Smooth muscle cell of the pulmonary artery (primary cell): ENCODE measurements at places on chromosomes 13 and 19. TPM values are rescaled to one million over a fixed set of nuclear protein-coding genes. Genes with fewer than 3 reads are reported as not detected.

Gene URI1
- 56.8 and 58.5 TPM in 2 replicates for total RNA-seq

Gene EBPL
- 41.4 and 47.2 TPM in 2 replicates for total RNA-seq

Gene PPM1N
- 1.0 and 1.6 TPM in 2 replicates for total RNA-seq

Gene SIGLEC7
- not detected in 2 replicates for total RNA-seq

Gene ZNF582
- total RNA-seq: 3.1 TPM in 2 replicates

Gene SIAH3
- not detected in 2 replicates for total RNA-seq

Gene IL4I1
- 0.13 and 0.23 TPM in 2 replicates for total RNA-seq

Gene CCDC194
- 0.26 TPM in 1 of 2 replicates, not detected in the other for total RNA-seq

Gene ZNF561
- 39.2 and 42.5 TPM in 2 replicates for total RNA-seq

Gene SLC6A16
- 0.13 and 0.33 TPM in 2 replicates for total RNA-seq

Gene DNAJB1
- 50.8 and 66.4 TPM in 2 replicates for total RNA-seq
